Activated naive CD4-positive, alpha-beta T cell treated with Interleukin-2 at 50 U/mL for 16 hours (primary cell): ENCODE measurements at places on chromosomes 2 and 18.

- no peak for DNase-seq
These were observed 1322.1 kb upstream of the ZEB2 start for GRCh38 chr2:145841973-145842372.

- no peak for DNase-seq
These were observed 95.7 kb upstream of the LINC00305 start for GRCh38 chr18:64244571-64244970.

DNA sequence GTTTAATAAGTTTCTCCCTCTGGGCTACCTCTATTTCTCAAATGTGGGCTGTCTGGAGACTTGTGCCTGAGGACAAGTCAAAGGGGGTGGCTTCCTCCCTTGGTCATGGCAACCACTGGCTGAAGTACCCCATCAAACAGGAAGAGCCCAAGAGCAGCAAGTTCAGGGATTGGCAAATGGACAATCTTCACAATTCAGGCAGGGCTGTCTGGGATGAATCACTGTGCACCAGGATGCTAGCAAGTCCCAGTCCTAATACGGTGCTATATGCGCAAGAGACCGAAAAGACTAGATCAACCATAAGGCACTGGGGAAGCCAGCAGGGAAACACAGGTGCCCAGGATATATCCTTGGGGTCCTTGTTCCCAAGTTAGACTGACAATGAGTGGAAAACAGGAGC, 75.5 kb downstream of the ANTXR1 start:
- DNase-seq, result no peak

- DNase-seq, result no peak
These were observed 206.0 kb downstream of the NCK2 start for GRCh38 chr2:105950521-105951383.

DNA sequence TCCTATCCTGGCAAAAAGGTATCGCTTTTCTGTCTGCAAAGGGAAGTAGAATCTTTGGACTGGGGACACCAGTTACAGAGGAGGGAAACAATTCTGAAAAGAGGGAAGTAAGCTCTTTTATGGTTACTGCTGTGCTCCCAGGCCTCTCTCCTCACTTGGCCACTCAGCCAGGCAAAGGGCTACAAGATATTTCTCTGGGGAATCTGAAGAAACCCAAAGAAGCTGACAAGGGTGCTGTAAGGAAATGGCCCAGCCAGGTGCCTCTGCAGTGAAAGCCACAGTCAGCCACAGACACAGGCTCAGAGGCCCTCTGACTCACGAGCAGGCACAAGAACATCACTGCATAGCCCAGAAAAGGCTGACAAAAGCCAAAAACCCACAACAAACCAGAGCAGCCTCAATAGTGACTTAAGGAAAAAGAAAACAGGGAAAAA, 5.8 kb downstream of the HDLBP start:
- peak; percentile 72 for DNase-seq

- no peak for DNase-seq
These were observed 165.0 kb downstream of the RAD51AP2 start for GRCh38 chr2:17353263-17353662.

GRCh38 chr2:232216028-232216427, 162.5 kb upstream of the ALPP start:
- no peak for DNase-seq

- DNase-seq, result no peak
These were observed 184.2 kb downstream of the TMEM247 start for GRCh38 chr2:46663614-46664013.

DNA sequence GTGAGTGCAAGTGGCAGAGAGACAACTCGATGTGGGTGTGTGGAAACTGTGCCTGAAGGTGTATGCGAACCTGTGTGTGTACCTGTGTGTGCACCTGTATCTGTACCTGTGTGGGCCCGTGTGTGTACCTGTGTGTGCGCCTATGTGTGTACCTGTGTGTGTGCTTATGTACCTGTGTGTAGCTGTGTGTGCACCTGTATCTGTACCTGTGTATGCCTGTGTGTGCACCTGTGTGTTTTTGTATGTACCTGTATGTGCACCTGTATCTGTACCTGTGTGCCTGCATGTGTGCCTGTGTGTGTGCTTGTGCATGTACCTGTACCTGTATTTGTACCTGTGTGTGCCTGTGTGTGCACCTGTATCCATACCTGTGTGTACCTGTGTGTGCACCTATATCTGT, 150.6 kb downstream of the MYT1L start:
- no peak for DNase-seq

GRCh38 chr2:51505533-51505932, 473.6 kb upstream of the NRXN1 start:
- no peak for DNase-seq

GRCh38 chr2:133734716-133735495, 166.6 kb upstream of the NCKAP5 start:
- no peak for DNase-seq

DNA sequence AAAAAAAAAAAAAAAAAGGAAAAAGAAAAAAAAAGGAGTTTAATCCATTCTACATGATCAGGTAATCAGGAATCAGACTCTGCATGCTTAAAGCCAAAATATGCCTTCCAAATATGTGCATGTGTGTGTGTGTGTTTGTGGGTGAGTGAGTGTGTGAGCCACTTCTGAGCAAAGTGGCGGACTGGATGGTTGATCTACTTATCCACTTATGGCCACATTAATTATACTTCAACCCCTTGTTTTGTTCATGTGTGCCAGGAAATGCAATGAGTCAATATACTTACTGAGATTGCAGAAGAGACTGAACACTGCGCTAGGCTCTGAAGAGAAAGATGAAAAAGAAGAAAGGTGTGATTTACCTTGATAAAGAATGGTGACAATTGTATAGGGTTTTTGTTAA, 586.5 kb upstream of the NXPH2 start:
- DNase-seq, result no peak

- no peak for DNase-seq
These were observed 580.1 kb downstream of the ZEB2 start for GRCh38 chr2:143939626-143940330.

- no peak for DNase-seq
These were observed 62.6 kb upstream of the PSMD14 start for GRCh38 chr2:161245671-161246070.

DNA sequence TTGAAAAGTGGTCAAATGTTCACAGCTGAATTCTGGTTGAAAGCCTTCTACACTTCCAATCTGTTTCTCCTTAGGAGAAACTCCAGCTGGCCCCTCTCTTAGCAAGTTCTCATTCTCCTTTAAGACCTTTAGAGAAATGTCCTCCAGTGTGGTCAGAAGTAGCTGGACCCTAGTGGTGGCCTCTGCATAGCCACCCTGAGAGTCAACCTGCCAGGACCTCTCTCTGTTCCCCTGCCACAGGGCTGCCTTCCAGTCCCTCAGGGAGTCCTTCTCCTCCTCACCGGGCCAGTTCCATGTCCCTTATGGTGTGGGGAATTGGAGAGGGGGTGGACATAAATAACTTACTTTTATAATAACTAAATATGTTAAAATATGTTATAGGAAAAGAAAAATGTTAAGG, 200.9 kb upstream of the PKDCC start:
- DNase-seq, result no peak

DNA sequence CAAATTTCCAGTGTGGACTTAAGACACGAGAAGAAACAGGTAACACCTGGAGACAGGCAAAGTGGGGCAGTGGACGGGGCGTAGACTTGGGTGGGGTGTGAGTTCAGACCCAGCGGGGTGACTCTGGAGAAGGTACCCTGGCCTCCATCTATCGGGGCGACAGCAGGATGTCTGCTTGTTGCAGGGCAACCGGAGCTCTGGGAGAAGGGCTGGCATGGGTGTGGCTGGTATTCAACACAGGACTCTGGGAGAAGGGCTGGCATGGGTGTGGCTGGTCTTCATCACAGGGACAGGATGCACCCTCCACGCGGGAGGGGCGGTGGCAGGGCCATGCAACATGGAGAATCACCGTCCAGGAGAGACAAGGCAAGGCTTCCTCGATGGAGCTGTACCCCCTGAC, 198.5 kb downstream of the HDAC4 start:
- no peak for DNase-seq

GRCh38 chr2:224984637-224985036, 57.6 kb downstream of the DOCK10 start:
- no peak for DNase-seq

GRCh38 chr2:170996316-170996715, 67.3 kb downstream of the GORASP2 start:
- DNase-seq, result no peak

- DNase-seq, result no peak
These were observed 81.8 kb downstream of the C1QL2 start for GRCh38 chr2:119076713-119077112.

GRCh38 chr2:169808221-169808620, 9.6 kb downstream of the SSB start:
- DNase-seq, result no peak

GRCh38 chr2:144426981-144427479, 92.9 kb downstream of the ZEB2 start:
- no peak for DNase-seq

GRCh38 chr18:57921708-57922107, 118.6 kb upstream of the ATP8B1 start:
- DNase-seq, result no peak

- no peak for DNase-seq
These were observed 182.8 kb upstream of the DLGAP1 start for GRCh38 chr18:4637876-4638275.

GRCh38 chr2:112866128-112866835, 29.7 kb upstream of the IL1B start:
- no peak for DNase-seq
